ENCODE measurements at places on chromosomes 5 and 9. TPM values are rescaled to one million over a fixed set of nuclear protein-coding genes. Genes with fewer than 3 reads are reported as not detected.

The CCDC183 gene
- 1.1 TPM for total RNA-seq

The GMCL2 gene
- total RNA-seq, result not detected

The TRMT10B gene
- total RNA-seq, result 5.7 TPM

The FYB1 gene
- total RNA-seq, result not detected

The BAAT gene
- total RNA-seq, result 0.15 TPM

DNA sequence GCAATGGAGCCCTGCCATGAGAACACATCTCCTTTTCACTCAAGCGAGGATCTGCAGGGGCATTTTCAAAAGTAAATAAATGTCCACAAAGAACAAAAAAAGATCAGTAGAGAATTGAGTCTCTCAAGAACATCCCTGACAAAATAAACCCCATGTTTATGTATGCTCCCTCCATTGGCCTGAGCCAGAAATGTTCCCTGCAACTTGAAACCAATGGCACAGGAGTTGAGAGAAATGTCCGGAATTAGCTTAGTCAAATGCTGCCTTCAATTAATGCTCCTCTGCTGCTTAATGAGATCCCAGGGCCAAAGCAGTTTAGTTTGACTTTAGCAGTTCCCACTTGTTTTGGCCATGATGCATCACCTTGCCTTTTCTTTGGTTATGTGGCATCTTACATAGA lies 238.3 kb downstream of the EBF1 start:
- no peak for DNase-seq
- H3K4me1 ChIP-seq, result no peaks in the 10 kb centered on the region

- H3K36me3 ChIP-seq, result no peaks in the 10 kb centered on the region
- H3K4me1 ChIP-seq, result no peaks in the 10 kb centered on the region
- DNase-seq, result no peak
Observed at GRCh38 chr5:123120197-123120596, 31.2 kb downstream of the PRDM6 start.

DNA sequence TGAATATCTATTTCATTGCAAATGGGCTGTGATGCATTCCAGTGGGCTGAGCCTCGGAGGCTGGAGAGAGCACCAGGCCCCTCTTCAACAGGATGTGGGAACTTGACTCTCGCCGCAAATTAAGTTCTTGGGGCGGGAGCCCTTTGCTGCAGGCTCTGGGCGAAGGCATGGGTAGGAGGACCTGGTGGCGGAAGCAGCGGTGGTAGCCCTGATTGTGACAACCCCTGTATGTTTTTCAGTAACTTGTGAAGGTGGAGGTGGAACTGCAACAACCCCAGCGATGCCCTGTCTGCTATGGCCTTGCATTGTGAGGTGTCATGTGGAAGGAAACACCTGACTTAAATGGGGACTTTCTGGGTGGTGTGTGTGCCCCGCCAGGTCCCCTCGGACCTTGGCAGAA lies 9.4 kb downstream of the FYB1 start:
- no peak overlapping the region for H3K27ac ChIP-seq
- DNase-seq, result peak; percentile 37
- H3K4me1 ChIP-seq, result no peaks in the 10 kb centered on the region
- no peak overlapping the region for H3K4me3 ChIP-seq

- H3K36me3 ChIP-seq, result peaks cover 3% of the 10 kb centered on the region
- H3K4me1 ChIP-seq, result no peaks in the 10 kb centered on the region
- H3K27me3 ChIP-seq, result no peaks in the 10 kb centered on the region
- no peak overlapping the region for H3K4me3 ChIP-seq
Observed at GRCh38 chr9:91978740-91979414, 28.8 kb upstream of the ROR2 start.

DNA sequence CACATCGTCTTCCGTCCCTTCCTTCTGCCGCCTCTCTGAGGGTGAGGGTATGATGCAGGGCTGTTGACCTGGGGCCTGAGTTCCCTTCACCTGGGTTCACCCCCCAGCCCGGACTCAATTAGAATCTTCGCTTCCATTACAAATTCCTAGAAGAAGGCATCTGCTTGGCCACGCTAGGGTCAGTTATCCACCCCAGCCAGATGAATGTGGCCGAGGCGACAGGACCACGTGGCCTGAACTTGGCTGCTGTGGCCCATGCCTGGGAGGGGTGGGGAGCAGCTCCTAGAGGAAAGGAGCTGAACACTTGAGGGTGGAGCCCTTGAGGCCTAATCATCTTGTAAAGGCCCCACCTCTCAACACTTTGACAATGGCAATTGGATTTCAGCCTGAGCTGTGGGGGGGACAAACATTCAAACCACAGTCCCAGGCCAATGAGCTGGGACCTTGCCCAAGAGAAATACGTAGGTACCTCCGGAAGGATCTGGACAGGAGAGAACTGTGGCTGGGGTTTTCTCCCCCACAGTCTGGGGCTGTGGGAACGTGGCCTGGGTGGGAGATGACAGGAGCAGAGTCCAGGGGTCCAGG lies 90.6 kb upstream of the ADAMTS2 start:
- H3K36me3 ChIP-seq, result peaks cover 4% of the 10 kb centered on the region
- no peak for DNase-seq
- no peaks in the 10 kb centered on the region for H3K27me3 ChIP-seq
- no peak overlapping the region for H3K27ac ChIP-seq
- no peak overlapping the region for H3K4me3 ChIP-seq

- H3K4me3 ChIP-seq, result no peak overlapping the region
- DNase-seq, result no peak
- no peaks in the 10 kb centered on the region for H3K36me3 ChIP-seq
- no peaks in the 10 kb centered on the region for H3K4me1 ChIP-seq
- H3K27ac ChIP-seq, result no peak overlapping the region
Observed at GRCh38 chr5:79859588-79859987, 131.5 kb downstream of the MTX3 start.

DNA sequence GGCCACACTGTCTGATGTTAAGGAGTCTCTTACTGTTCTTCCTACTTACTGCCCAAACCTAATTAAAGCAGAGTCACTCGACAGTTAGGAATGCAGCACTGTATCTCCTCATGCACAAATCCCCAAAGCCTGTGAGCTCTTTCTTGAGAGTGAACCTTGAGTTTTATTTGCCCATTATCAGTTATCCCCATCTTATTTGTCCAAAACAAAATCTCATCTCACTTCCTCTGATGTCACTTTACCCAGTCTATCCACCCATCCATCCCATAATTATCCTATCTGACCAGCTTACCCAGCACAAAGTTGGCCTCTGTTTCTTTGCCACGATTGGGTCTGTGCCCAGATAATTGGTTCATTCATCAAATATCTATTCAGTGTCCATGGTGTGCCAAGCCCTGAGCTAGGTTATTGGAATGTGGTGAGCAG lies 250.8 kb downstream of the SLIT3 start:
- H3K27ac ChIP-seq, result no peak overlapping the region
- H3K27me3 ChIP-seq, result no peaks in the 10 kb centered on the region
- H3K4me1 ChIP-seq, result no peaks in the 10 kb centered on the region
- H3K4me3 ChIP-seq, result no peak overlapping the region
- no peaks in the 10 kb centered on the region for H3K36me3 ChIP-seq

DNA sequence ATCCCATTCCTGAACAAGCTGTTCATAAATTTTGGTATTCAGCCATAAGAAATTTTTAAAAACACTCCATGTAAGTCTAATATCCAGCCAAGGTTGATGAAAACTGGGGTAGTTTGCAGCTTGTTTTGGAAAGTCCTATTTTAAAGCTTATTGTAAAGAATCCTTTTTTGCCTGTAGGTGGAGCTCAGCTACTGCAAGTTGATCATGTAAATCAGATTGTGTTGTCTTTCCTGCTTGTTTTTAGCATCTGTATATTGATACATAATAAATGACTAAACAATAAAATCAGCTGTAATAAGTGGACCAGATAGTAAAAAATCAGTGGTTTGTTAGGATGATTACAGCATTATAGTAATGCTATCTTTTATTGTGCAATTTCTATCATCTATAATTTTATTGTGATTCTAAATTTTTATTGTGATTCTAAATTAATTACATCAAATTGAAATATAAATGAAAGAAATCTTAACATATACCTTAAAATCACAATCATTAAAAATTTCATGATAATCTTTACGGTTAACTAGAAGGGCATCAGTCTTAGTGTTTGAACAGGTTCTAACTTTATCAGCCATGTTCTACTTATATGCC lies 42.4 kb downstream of the CWC27 start:
- no peak overlapping the region for H3K27ac ChIP-seq
- H3K4me1 ChIP-seq, result no peaks in the 10 kb centered on the region
- no peak for DNase-seq

GRCh38 chr9:77826116-77826515 lies 178.0 kb upstream of the GNA14 start:
- H3K36me3 ChIP-seq, result no peaks in the 10 kb centered on the region
- H3K4me1 ChIP-seq, result no peaks in the 10 kb centered on the region
- H3K4me3 ChIP-seq, result no peak overlapping the region
- no peaks in the 10 kb centered on the region for H3K27me3 ChIP-seq
- DNase-seq, result no peak

DNA sequence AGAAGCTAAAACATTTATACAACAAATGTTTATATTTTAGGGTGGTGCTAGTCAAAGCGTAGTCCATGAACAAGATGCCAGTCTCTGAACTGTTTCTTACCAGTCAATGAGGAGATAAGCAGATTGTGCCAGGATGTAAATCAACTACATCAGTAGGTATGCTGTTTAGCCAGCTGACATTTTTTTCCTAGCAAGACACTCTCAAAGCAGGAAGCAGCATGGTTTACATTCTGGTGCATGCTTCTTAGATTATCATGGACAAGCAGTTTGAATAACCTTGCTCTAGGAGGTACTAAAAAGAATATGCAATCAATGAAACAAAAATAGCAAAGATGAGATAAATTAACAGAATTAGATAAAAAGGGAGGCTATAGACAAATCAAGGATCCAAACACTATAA lies 17.0 kb downstream of the TICAM2 start:
- no peak overlapping the region for H3K27ac ChIP-seq
- DNase-seq, result no peak
- H3K36me3 ChIP-seq, result no peaks in the 10 kb centered on the region
- H3K4me3 ChIP-seq, result no peak overlapping the region
- no peaks in the 10 kb centered on the region for H3K27me3 ChIP-seq

DNA sequence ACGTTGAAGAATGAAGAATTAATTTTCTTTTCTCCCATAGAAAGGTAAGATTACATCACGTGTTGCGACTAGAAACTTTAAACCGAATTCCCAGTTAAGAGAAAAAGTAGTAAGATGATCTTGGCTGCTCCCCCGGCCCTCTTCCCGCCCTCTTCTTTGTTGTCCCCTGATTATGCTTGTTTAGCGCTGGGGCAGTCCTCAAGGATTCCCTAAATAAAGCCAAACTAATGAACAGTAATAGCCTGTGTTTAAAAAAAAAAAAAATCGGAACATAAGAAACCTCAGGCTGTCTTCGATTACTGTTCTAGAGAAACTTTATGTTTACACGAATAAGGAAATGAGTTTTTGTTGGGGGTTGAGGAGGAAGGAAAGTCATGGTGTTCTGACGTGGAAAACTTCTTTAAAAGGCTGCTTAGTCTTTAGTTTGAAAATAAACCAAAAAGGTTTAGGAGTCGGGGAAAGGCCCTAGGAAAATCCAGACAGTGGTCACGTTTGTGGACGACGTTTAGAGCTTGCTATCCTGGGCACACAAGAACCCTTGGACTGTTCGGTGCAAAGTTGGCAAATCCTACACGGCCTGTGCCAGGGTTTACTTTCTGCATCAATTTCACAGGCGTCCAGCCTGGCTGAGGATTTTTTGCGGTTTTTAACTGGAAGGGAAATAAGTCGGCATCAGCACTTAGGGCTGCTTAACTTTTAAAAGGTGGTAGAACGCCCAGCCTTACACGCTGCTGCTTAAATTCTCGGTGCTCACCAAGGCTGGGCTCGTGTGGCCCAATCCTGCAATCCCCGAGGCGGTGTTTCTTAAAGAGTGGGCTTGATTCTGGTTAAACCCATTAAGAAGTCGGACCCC lies 1.1 kb upstream of the MAT2B start:
- H3K4me1 ChIP-seq, result peaks cover 1% of the 10 kb centered on the region
- H3K4me3 ChIP-seq, result peak overlapping the region; percentile 93
- H3K27ac ChIP-seq, result peak overlapping the region; percentile 98
- DNase-seq, result no peak
- H3K36me3 ChIP-seq, result peaks cover 4% of the 10 kb centered on the region

DNA sequence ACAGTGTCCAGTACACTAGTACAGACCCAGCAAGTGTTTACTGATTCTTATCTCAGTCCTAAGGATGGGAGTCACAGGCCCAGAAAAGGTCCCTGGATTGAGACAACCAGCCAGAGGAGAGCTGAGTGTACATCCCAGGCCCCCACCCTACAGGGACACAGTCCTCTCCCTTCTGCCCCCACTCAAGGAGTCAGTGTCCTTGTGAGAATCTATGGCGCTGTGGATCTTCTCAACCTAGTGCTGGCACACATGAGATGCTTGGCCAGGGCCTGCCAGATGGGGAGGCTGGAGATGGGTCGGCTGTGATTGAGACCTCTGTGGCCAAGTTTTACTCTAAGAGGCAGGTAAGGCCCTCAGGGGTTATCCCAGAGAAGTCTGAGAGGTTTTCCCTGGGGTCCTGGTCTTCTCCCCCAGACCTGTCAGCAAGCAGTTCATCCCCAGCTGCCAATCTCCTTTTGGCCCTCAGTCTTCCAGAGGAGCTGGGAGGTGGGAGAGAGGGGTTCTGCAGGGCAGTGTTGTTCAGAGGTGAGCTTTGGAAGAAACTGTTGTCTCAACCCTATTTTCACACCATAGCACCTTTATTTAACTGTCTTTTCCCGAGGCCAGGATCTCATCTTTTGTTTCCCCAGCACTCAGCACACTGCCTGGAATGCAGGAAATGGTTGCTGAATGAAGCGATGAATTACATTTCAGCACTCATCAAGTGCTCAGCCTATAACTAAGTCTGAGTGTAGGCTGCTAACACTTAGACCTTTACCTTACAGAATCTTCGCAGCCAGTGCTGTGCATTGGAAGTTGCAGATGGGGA lies 3.2 kb upstream of the NSD1 start:
- no peak for DNase-seq
- no peaks in the 10 kb centered on the region for H3K27me3 ChIP-seq
- peaks cover 13% of the 10 kb centered on the region for H3K4me1 ChIP-seq
- H3K4me3 ChIP-seq, result peak overlapping the region; percentile 48
- H3K36me3 ChIP-seq, result peaks cover 9% of the 10 kb centered on the region
- no peak overlapping the region for H3K27ac ChIP-seq

DNA sequence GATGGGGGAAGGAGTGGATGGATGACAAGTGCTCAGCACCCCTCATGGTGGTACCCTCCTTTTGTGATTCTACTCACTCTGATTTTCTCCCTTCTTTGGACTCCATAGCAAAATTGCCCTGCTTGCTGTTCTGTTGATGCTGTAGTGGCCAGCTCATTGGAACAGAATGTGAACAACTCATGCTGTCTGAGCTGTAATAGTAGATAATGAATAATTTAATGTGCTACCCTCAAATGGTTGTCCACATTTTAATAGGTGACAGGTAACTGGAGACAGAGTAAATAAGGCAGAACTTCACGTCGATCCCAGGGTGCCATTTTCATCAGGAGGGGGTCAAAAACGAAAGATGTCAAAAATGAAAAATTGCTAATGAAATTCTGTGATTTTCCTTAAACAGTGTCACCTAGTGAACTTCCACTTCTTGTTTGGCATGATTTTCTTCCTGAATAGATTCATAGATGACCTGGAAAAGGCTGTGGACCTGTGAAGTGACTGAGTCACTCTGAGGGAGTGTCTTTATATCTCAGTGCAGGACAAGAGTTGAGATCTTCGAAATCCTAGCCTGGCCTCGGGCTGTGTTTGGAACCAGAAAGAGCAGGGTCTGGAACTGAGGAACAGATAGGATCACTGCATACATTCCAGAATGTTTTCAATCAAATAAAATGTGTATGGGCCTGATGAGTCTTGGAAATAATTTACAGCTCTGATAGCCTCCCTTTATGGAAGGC lies 270.2 kb downstream of the PSAT1 start:
- H3K27me3 ChIP-seq, result no peaks in the 10 kb centered on the region
- H3K36me3 ChIP-seq, result no peaks in the 10 kb centered on the region
- no peak for DNase-seq
- H3K27ac ChIP-seq, result no peak overlapping the region
- H3K4me1 ChIP-seq, result no peaks in the 10 kb centered on the region
